ENCODE measurements at places on chromosomes 13 and 19.

GRCh38 chr19:4368128-4368820 is 24.9 kb downstream of the MPND start:
- no peak for DNase-seq

DNA sequence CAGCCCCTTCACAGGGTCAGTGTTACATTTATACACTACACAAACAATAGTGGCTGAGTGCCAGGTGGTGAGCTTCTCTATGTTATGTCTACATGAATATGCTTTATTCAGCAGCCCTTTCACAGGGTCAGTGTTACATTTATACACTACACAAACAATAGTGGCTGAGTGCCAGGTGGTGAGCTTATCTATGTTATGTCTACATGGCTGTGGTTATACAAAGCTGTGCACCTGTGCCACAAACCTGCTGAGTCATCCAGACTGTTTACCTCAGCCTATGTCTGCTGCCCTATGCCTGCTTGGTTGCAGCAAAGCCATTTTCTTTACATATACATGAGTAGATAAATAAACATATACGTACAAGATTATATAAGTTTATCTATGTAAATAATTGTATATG is 76.5 kb downstream of the ZNF726 start:
- DNase-seq = no peak

DNA sequence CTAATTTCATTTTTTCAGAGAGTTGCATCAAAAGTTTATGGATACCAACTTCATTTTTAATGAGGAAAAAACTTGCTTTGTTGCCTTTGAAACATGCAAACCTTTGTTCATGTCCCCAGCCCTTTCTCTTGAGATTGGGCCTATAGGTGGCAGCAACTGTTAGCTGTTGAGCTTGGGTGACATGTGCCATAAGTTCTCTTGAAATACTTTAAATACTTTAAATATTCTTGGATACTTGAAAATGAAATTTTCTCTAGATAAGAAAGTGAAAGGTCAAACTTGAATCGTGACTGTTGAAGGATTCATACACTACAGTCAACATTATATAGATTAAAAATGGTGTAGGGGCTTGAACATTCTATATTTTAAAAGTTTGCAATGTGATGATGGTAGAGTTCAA is 294.9 kb downstream of the NDFIP2 start:
- no peak for DNase-seq

DNA sequence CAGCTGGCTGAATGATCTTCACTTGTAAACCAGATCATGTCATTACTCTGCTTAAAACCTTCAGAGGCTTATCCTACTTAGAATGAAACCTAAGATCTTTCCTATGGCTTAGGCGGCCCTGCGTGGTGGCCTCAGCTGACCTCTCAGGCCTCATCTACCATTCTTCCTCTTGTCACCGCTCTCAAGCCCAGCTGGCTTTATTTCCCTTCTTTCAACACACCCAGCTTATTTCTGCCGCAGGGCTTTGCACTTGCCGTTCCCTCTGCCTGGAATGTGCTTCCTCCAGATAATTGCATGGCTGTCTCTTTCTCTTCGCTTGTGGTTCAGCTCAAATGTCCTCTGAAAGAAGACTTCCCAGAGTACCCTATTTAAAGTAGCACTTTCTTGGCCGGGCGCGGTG is 3.6 kb upstream of the ASF1B start:
- DNase-seq = no peak

- no peak for DNase-seq
These were observed 21.3 kb downstream of the ANKRD10 start for GRCh38 chr13:110893571-110893970.

GRCh38 chr19:1904860-1905109 is 414 bp upstream of the ADAT3 start:
- DNase-seq = no peak

- DNase-seq = no peak
These were observed 94.5 kb upstream of the TM9SF2 start for GRCh38 chr13:99406799-99407201.
